ENCODE measurements at places on chromosomes 3 and 15. TPM values are rescaled to one million over a fixed set of nuclear protein-coding genes. Genes with fewer than 3 reads are reported as not detected.

Gene SPTSSB
- total RNA-seq = not detected

Gene UBAP1L
- 0.60 TPM for total RNA-seq

Gene SLC6A1
- total RNA-seq = not detected

Gene CAMKV
- total RNA-seq = 0.21 TPM

Gene MUSTN1
- 0.28 TPM for total RNA-seq

Measured in A549 treated with Mapracorat at 1 μM for 4 hours (cell line).